T-helper 2 cell treated with Interferon-gamma antibody and Interleukin-4, amounts not matched to agents 5 μg/mL and 100 μg/mL, for 36 hours (primary cell): ENCODE measurements at places on chromosomes 4 and X.

DNA sequence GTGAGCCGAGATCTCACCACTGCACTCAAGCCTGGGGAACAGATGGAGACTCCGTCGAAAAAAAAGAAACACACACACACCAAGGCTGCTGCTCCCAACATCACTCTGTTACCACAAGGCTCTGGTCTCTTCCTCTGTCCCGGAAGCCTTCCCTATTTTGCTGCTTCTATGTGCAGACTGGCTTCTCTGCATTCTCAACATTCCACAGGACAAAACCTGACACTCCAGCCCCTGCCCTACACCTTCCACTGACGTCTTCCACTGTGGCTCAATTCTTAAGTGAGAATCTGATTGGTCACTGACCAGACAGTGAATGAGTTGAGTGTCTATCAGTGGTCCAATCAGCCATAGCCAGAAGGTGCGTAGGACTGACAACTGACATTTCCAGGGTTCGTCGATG, 5.9 kb downstream of the ODAPH start:
- no peak for DNase-seq

DNA sequence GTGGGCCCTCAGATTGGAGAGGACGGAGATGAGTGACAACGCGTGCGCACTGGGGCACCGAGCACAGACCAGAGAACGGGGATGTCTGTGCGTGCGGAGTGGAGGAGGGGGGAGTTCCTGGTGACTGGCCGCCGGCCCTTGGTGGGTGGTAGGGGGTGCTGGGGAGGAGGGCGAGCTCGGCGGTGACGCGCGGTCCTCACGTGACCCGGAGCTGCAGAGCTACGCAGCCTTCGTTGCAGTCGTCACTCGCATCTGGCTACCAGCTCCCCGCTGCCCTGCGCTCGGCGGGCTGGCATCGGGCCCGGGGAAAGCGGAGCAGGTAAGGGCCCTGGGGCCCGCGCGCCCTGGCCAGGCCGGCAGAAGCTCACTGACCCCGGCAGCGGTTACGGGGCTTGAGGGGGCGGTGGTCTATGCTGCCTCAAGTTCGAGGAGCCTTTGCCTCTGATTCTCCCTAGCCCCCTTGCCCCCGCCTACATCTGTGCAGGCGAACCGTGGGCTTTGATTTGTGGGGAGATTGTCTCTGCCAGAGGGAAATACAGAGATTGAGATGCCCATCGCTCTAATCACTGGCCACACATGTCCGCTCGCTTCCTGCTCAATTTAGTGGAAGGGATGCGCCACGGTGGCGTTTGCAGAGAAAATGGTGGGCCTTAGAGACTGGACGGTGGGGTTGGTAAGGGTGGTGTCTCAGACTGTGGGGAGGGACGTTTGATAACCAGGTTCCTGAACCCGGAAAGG, at the start of gene ARMCX4:
Gene ARMCX4 (plus strand): TSS at position 245 of the 738 bp plus-strand sequence. CDS start 3,134 bp downstream, outside the sequence.
- peak; percentile 24 for DNase-seq

GRCh38 chr4:140931911-140932310, 175.7 kb upstream of the TBC1D9 start:
- no peak for DNase-seq

DNA sequence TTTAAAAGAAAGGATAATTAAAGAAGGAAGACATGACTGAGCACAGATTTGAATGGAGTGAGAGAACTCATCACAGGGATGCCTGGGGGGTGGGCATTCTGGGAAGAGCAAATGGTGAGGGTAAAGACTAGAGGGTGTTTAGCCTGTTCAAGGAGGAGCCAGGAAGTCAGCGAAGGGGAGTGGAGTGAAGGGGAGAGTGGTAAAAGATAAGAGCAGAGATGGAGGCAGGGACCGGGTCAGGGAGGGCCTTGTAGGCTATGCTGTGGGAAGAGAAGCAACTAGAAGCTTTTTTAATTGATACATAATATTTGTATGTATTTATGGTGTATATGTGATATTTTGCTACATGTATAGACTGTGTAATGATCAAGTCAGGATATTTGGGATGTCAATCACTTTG, 2.2 kb upstream of the VGLL1 start:
- DNase-seq = no peak

DNA sequence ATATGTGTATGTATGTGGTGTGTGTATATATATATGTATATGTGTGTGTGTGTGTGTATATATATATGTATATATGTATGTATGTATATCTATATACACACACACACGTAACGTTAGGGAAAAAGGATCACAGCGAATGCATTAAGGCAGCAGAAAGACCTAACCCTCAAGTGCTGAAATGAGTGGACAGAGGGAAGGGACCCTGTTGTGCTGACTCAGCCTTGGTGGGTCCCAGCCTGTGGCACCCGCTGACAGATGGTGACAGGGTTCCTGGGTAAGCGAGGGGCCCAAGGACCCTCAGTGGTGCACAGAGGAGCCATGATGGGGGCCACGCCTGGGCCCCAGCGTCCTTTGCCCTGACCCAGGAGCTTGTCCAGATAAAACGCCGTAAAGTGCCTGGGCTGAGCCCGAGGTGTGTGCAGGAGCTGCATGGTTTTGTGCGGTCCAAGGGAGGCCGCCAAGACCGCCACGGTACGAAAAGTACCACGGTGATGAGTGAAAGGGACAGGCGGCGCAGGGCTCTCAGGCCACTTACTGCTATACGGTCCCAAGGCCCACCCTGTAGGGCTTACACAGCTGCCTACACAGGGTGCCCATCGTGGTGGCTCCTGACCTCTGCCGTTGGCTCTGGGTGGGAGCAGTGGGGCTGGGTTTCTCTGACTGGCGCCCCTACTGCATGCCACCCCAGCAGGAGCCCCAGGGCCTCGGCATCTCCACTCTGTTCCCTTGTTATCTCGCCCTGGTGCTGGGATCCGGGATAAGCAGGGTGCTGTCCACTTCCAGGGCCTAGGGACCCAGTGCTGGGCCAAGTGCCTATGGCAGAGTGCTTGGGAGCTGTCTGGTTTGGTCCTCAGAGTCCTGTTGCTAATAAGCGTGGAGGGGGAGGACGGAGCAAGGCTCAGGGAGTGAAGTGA, 10.0 kb downstream of the SH3BP2 start:
- DNase-seq = no peak
